ENCODE measurements at places on chromosomes 11 and 22. TPM values are rescaled to one million over a fixed set of nuclear protein-coding genes. Genes with fewer than 3 reads are reported as not detected.

The FTH1 gene
- 515 TPM for total RNA-seq

The KCTD14 gene
- total RNA-seq: not detected

The UPK3A gene
- not detected for total RNA-seq

The GRAMD4 gene
- total RNA-seq: 63.8 TPM

The KRTAP5-2 gene
- total RNA-seq: not detected

The SHANK2 gene
- total RNA-seq: not detected

The MAPK8IP1 gene
- 0.83 TPM for total RNA-seq

The SOX10 gene
- not detected for total RNA-seq

DNA sequence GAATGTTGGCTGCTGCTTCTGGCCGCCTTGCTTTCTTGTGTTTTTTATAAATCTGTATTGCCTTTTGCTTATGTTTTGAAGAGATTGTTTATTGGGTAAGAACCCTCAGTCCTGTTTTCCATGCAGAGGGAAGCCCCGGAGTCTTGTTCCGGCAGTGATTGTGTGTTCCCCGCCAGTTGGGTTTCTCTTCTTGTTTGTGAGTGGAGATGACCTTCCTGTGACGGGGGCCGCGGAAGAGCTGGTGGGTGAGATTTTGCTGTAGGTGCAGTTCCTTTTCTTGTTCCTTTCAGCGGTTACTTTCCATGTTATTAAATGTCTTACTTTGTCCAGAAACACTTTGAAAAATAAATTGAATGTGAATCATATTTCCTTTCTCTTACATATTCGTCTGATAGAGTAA is 8.3 kb downstream of the TBC1D22A start:
- H3K36me3 ChIP-seq: peaks cover 23% of the 10 kb centered on the region
- H3K27me3 ChIP-seq: no peaks in the 10 kb centered on the region
- H3K27ac ChIP-seq: peak overlapping the region; percentile 72
- peaks cover 54% of the 10 kb centered on the region for H3K4me1 ChIP-seq
- peak overlapping the region; percentile 37 for H3K4me3 ChIP-seq

- H3K4me3 ChIP-seq: no peak overlapping the region
- peaks cover 21% of the 10 kb centered on the region for H3K27me3 ChIP-seq
- H3K36me3 ChIP-seq: no peaks in the 10 kb centered on the region
- H3K4me1 ChIP-seq: peaks cover 1% of the 10 kb centered on the region
- no peak overlapping the region for H3K27ac ChIP-seq
- DNase-seq: no peak
Observed at GRCh38 chr11:75214843-75215242, 25.7 kb upstream of the TPBGL start.

DNA sequence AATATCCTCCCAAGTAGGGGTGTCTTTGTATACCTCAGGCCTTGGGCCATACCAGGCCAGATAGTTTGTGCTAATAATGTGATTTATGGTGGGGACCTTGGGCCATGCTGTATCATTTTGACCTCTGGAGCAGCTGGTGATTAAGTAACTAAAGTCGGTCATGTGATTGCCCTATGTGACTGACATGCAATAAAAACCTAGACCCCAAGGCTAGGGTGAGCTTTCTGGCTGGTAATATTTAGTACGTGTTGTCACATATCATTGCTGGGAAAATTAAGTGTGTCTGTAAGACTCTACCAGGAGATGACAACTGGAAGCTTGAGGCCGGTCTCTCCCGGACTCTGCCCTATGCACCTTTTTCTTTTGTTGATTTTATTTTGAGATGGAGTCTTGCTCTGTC is 12.6 kb upstream of the TFIP11 start:
- peaks cover 4% of the 10 kb centered on the region for H3K4me1 ChIP-seq
- peaks cover 33% of the 10 kb centered on the region for H3K36me3 ChIP-seq
- no peaks in the 10 kb centered on the region for H3K27me3 ChIP-seq
- no peak for DNase-seq
- no peak overlapping the region for H3K4me3 ChIP-seq
- no peak overlapping the region for H3K27ac ChIP-seq

- H3K4me3 ChIP-seq: no peak overlapping the region
- no peak for DNase-seq
- no peak overlapping the region for H3K27ac ChIP-seq
- H3K27me3 ChIP-seq: peaks cover 2% of the 10 kb centered on the region
- H3K36me3 ChIP-seq: no peaks in the 10 kb centered on the region
Observed at GRCh38 chr11:76601724-76602123, 68.8 kb downstream of the LRRC32 start.

DNA sequence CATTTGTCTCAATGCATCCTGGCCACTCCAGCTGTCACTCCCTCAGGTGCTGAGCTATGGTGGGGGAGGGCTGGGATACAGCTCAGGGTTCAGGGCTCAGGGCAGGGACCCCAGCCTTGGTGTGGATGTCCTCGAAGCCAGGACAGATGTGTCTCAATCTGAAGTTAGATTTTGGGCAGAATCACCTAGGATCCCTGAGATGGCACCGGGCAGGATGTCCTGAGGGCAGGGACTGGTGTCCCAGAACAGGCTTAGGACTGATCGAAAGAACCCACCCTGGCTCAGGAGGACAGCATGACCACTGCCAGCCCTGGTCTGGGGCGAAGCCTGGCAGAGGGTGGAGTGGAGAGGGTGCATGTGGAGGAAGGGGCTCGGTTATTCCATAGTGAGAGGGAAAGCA is 96.8 kb upstream of the THY1 start:
- no peaks in the 10 kb centered on the region for H3K4me1 ChIP-seq
- H3K27me3 ChIP-seq: peaks cover 3% of the 10 kb centered on the region
- H3K27ac ChIP-seq: no peak overlapping the region
- DNase-seq: no peak
- no peaks in the 10 kb centered on the region for H3K36me3 ChIP-seq

- H3K4me1 ChIP-seq: no peaks in the 10 kb centered on the region
- DNase-seq: no peak
- no peak overlapping the region for H3K4me3 ChIP-seq
- H3K36me3 ChIP-seq: no peaks in the 10 kb centered on the region
- H3K27ac ChIP-seq: no peak overlapping the region
Observed at GRCh38 chr11:33974804-33975203, 76.7 kb upstream of the CAPRIN1 start.

GRCh38 chr11:9821008-9821752 is 157.3 kb downstream of the SWAP70 start:
- DNase-seq: no peak
- H3K36me3 ChIP-seq: peaks cover under 1% of the 10 kb centered on the region
- no peaks in the 10 kb centered on the region for H3K27me3 ChIP-seq

DNA sequence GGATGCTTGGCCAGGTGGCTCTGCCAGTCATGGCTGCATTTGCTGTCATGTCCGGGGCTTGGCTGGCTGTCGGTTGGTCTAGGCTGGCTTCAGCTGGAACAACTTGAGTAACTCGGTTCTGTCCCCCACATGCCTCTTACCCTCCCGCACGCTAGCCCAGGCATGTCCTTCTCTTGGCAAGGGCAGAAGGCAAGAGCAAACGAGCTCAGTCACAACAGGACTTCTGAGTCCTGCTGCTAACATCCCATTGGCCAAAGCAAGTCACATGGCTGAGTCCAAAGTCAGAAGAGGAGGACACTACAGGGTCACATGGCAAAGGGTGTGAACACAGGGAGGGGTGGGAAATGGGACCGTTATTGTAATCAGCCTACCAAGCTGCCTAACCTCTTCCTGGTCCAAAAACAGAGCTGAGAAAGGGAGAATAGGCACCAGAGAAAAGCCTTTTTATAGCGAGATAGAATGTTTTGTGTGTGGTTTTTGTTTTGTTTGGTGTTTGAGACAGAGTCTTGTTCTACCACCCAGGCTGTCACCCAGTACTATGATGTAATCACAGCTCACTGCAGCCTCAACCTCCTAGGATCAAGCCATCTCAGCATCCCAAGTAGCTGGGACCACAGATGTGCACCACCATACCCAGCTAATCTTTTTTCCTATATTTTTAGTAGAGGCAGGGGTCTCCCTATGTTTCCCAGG is 81.9 kb downstream of the MN1 start:
- no peak overlapping the region for H3K27ac ChIP-seq
- no peaks in the 10 kb centered on the region for H3K27me3 ChIP-seq
- H3K4me3 ChIP-seq: no peak overlapping the region
- H3K36me3 ChIP-seq: no peaks in the 10 kb centered on the region
- DNase-seq: no peak

- peaks cover 6% of the 10 kb centered on the region for H3K27me3 ChIP-seq
- no peak for DNase-seq
- H3K36me3 ChIP-seq: no peaks in the 10 kb centered on the region
- H3K27ac ChIP-seq: no peak overlapping the region
- H3K4me3 ChIP-seq: no peak overlapping the region
- no peaks in the 10 kb centered on the region for H3K4me1 ChIP-seq
Observed at GRCh38 chr11:12312132-12312531, 65.2 kb upstream of the PARVA start.

DNA sequence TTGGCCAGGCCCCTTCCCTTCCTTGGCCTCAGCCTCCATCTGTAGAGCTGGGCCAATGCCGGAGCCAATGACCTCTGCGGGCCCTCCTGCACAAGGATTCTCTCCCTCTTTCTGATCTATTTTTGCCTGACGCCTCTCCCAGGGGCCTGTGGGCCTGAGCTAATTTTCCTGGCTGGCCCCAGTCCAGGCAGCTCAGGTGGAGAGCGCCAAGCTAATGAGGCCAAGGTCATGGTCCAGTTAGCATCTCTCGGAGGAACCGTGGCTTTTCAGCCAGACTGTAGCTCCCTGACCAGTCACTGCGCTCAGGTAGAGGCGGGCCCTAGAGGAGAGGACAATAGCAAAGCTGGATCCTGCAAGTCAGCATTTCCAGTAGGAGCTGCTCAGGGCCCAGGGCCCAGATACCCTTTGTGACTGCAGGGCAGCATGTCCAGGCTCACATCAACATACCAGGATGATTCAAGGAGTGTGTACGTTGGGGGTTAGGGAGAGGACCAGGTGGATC is 43.5 kb downstream of the APOL3 start:
- no peaks in the 10 kb centered on the region for H3K27me3 ChIP-seq
- no peaks in the 10 kb centered on the region for H3K36me3 ChIP-seq
- H3K4me3 ChIP-seq: no peak overlapping the region
- peak overlapping the region; percentile 24 for H3K27ac ChIP-seq
- DNase-seq: no peak

GRCh38 chr11:15942936-15943335 is 413.4 kb downstream of the SOX6 start:
- no peaks in the 10 kb centered on the region for H3K36me3 ChIP-seq
- no peaks in the 10 kb centered on the region for H3K27me3 ChIP-seq
- DNase-seq: no peak
- no peak overlapping the region for H3K27ac ChIP-seq

GRCh38 chr22:46936378-46936903 is 174.0 kb downstream of the TBC1D22A start:
- H3K36me3 ChIP-seq: peaks cover 12% of the 10 kb centered on the region
- no peak for DNase-seq
- H3K4me3 ChIP-seq: no peak overlapping the region
- no peaks in the 10 kb centered on the region for H3K27me3 ChIP-seq
- H3K27ac ChIP-seq: no peak overlapping the region

DNA sequence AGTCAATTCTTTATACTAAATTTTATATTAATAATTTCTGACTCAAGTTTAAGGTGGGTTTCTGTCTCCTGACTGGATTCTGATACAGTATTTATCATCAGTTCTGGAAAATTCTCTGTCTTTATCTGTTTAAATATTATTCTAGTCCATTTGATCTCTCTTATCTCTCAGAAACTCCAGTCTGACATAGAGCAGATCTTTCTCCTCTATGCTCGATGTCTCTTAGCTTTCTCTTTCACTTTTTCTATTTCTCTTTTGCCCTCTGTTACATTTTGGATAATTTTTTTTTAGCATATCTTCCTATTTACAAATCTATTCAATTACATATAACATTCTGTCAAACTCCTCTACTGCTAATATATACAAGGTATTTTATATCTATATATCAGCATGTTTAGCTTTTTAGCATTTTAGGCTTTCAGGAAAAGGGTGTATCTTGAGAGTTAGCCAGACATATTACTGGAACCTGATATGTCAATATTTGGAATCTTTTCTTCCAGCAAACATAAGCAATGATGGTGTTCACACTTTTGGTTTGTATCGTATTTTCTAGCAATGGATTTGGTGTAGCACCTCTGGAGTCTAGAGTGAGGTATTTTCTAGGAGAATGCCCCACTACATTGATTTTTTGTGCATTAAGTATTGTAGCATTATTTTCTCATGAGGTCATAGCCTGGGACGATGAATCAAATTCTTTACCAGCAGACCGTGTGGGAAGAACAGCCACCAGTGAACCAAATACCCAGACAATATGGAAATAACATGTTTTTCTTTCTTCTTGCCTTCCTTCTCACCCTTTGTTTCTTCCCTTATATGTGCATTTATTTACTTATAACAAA is 4.1 kb upstream of the NNMT start:
- peaks cover 25% of the 10 kb centered on the region for H3K27me3 ChIP-seq
- H3K27ac ChIP-seq: no peak overlapping the region

DNA sequence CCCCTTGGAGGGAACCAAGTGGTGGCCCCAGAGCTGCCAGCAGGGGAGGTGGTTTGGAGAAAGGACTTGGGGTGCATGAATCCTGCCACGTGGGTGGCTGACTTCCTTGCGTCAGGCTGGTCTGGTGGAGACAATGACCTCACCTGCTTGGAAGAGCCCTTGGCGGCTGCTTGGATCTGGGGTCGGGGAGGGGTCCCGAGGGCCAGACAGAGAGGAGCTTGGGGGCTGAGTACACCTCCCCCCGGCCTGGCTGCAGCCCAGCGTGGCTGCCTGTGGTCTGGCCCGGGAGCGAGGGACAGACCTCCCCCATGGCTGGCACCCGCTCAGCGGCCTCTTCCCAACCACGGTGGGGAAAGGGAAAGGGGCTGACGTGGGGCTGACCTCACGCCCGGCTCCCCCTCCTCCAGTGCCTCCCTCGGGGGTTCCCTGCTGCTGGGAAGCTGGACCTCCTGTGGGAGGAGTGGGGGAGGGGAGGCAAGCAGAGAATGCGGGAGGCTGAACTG is 13.8 kb downstream of the LIF start:
- DNase-seq: no peak
- H3K27ac ChIP-seq: no peak overlapping the region
- H3K4me3 ChIP-seq: no peak overlapping the region
- peaks cover 2% of the 10 kb centered on the region for H3K36me3 ChIP-seq
- H3K4me1 ChIP-seq: peaks cover 36% of the 10 kb centered on the region

DNA sequence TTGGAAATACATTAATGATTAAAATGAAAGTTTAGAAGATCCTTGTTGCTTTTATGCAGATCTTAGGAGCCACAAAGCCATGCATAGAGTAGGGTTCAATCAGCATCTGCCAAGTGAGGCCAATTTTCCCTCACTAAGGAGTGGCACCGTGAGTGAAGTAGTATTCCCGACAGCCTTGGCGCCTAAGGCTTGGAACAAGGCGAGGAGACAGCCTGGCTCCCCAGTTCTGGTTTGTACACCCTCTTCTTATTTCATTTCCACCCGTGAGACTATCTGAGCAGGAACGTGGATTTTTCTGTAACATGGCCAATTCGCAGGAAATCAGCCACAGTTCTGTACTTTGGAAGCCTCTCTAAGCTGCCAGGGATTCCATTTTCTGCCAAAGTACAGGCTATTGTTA is 22.6 kb downstream of the FADS2 start:
- H3K4me1 ChIP-seq: no peaks in the 10 kb centered on the region
- no peak overlapping the region for H3K4me3 ChIP-seq
- no peaks in the 10 kb centered on the region for H3K27me3 ChIP-seq
- no peak for DNase-seq
